CD4-positive, alpha-beta T cell treated with Interleukin-10 for 1 hour (primary cell): ENCODE measurements at places on chromosomes 3 and 15.

DNA sequence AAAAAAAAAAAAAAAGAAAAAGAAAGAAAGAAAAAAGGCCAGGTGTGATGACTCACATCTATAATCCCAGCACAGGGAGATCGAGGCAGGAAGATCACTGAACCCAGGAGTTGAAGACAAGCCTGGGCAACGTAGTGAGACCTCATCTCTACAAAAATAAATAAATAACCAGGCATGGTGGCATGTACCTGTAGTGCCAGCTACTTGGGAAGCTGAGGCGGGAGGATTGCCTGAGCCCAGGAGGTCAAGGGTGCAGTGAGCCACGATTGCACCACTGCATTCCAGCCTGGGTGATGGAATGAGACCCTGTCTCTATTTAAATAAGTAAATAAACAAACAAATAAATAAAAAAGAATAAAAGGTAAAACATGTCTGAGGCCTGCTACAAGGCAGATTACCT lies 39.3 kb upstream of the LACTB start:
- no peak for DNase-seq

GRCh38 chr3:59549962-59550361 lies 500.1 kb upstream of the CFAP20DC start:
- no peak for DNase-seq

GRCh38 chr3:188046561-188047211 lies 107.3 kb upstream of the LPP start:
- no peak for DNase-seq

DNA sequence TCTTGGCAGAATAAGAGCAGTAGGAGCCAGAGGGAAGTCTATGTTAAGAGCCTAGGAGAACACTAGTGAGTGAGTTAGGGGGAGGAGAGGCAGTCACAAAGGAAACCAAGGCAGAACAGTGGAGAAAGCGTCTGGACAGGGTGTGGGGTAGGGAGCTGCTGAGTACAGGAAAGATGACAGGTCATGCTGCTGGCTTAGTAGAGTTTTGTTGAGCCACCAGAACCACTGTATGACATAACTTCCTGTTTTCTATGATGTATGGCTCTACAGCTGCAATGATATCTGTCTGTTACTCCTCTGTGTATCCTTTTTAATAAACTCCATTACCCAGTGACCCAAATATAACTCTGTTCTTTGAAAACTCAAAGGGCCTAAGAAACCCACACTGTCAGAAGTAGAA lies 10.6 kb upstream of the STT3B start:
- peak; percentile 55 for DNase-seq

DNA sequence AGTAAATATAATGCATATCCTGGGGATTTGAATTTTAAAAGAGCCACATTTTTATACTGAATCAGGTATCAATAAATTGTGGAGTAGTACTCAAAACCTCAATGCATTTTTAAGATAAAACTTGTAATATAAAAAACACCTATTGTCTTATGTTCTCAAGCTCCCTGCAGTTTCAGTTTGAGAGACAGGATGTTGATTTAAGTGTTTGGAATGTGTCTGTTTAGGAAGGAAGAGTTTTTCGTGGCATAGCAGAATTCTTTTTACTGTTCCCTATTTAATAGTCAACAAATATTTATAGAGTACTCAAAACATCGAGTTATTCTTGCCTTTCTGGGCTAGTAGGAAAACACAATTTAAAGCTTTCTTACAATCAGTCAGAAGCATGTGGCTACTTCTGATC lies 146.1 kb upstream of the BCHE start:
- DNase-seq, result no peak

DNA sequence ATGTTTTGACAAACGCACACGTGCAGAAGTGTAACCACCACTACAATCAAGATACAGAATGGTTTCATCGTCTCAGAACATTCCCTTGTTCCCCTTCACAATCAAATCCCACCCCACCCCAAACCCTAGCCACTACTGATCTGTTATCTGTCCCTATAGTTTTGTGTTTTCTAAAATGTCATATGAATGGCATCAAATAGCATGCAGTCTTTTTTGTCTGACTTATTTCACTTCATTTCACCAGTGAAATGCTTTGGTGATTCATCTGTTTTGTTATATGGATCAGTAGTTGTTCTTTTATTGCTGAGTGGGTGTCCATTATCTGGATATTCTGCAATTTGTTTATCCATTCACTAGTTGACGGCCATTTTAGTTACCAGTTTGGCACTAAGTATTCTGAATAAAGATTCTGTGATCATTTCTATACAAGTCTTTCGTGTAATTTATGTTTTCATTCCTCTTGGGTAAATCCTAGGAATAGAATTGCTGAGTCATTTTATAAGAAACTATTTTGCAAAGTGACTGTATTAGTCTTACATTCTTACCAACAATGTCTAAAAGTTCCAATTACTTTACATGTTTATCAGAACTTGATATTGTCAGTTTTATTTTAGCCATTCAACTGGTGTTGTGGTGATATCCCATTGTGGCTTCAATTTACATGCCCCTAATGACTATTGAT lies 232.8 kb downstream of the CLSTN2 start:
- no peak for DNase-seq

DNA sequence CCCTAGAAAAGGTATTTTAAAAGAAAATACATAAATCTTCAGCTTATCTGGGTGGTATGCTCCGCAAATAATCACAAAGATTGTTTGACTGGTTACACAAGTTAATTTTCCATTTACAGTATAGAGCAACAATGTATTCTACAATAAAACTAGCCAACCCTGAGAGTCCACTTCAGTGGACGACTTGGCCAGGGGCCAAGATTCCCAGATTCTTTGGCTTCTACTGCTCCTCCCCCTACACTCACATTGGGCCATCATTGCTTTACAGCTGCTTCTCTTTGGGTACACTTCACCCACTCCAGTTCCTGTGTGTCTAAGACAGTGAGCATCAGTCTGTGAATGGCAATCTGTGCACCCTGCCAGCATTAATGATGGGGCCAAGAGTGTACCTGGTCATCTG lies 17.2 kb upstream of the PRICKLE2 start:
- DNase-seq, result no peak

DNA sequence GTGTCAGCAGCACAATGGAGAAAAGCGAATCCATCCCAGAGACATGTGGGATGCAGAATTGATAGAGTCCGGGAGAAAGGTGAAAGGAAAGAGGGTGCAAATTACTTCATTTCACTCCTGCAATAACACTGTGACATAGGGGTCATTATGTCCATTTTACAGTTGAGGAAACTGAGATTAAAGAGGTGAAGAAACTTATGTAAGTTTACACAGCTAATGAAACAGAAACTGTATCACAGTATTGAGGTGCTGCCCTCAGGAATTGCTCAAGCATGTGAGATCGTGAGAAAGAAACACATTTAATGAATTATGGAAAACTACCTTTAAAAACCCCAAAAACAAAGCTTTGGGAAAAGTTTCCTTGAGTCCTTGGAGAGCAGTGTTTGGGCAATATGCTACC lies 103.6 kb upstream of the PFN2 start:
- no peak for DNase-seq

DNA sequence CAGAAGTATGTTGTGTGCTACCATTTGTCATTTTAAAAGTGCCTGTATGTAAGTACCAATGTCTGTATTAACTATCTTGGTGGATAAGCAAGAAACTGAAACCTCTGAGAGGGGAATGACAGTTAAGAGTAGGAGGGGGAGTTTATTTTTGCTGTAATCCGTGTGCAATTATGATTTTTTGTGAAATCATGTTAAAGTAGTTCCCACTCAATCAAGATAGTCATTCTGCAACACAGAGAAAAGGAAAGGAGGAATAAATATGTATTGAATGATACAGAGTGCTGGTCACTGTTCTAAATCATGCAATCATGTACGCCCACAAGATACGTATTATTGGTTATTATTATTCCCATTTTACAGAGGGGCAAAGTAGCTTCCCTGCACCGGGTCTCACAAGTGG lies 105.1 kb upstream of the UBE2E1 start:
- DNase-seq, result no peak

- no peak for DNase-seq
Measured at GRCh38 chr3:101544161-101544850, 17.4 kb upstream of the TRMT10C start.

DNA sequence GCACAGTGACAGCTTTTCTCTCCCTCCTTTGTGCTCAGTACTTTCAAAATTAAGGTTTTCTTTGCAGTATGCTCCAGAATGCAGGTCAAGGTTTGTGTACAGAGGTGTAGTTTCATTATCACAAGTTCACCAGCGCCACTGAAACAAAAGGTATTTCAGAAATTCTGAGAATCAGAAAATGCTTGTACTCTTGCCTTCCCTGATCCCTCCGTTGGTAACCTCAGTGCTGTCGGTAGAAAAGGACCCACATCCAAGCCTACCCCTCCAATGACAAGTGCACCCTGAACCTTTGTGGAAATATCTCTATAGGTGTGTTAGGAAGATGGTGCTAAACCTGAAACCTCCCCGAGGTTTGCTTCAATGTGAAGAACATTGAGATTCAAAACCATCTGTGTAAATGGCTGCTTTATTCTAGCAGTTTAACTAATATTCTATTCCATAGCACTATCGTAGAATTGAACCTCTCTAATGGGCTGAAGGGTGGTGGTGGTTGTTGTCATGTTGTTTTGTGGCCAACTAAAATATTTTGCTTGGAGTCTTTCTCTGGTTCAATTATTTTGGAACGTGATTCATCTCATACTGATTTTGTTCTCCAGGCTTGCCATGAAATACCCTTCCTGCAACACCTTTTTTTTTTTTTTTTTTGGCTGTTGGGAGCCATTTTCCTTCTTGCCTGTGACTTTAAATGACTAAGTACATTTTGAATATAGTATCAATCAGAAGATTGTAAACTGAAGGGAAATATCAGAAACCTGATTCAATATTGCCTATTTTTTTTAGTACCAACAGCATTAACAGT lies 20.7 kb downstream of the ZBTB38 start:
- peak; percentile 28 for DNase-seq

DNA sequence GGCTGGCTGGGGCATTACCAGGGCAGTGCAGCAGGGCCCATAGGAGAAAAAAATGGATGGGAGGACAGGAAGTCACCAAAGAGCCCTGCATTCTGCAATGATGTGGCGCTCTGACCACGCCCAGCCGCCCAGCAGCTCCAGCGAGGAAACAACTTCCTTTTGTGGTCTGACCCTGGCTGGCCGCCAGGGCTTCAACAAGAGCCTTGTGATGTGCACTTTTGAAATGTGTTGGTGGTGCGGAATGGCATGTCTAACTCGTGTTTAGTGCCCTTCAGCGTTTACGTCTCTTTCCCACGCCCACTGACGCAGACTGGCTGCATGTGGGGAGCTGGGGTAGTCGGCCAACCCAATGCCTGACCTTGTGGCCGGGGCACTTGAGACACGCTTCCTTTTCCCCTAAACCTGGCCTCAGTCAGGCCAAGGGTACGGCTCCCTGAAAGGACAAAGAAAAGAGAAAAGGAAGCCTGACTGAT lies 81.9 kb upstream of the CTNNB1 start:
- DNase-seq, result peak; percentile 85

- DNase-seq, result peak; percentile 32
Measured at GRCh38 chr3:161305095-161305991, 66.0 kb downstream of the SPTSSB start.

DNA sequence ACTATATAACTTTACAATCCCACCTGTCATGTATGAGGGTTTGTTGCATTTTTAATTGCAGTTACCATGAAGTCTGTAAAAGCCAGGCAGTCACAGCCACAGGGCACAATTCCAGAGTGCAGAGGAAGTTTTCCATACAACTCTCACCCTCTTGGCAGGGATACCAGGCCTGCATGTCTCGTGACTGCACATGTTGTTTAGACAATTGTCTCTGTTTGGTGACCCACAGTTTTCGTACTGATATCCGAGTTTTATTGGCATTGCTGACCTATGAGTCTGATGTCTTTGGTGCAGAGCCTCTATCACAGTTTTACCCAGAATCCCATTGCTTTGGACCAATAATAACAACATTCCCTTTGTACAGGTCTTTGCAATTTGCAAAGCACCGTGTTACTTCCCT lies 24.9 kb upstream of the MYZAP start:
- no peak for DNase-seq

DNA sequence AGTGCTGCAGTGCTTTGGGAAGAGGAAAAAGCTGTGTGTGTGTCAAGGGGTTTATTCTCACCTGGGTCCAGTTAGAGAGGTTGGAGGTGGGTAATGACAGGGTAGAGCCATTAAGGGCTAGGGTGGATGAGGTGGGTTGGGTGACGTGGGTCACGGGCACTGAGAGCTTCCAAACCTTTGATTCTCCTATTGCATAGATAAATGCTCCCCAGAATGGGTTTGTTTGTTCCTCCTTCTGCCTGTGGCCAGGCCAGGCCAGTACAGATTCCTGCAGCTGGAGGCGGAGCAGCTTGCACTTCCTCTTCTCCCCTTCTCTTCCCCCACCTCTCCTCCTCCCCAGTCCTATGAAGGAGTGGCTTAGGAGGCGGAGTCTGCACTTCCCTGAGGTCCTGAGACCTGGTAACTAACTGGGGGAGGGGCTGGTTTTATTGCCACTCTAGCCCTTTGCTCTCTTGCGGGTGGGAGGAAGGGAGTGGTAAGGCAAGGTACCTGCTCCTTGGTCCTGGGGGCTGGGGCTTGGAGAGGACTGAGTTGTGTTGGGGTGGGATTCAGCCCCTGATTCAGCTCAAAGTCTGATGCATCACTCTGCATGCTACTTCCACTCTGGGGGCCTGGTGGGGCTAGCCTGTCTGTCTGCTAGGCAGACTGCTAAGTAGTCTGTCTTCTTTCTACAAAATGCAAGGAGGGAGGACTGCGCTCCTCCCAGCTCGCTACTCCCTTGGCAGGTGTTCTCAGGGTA lies 3.5 kb downstream of the SPINT1 start:
- DNase-seq, result peak; percentile 15

DNA sequence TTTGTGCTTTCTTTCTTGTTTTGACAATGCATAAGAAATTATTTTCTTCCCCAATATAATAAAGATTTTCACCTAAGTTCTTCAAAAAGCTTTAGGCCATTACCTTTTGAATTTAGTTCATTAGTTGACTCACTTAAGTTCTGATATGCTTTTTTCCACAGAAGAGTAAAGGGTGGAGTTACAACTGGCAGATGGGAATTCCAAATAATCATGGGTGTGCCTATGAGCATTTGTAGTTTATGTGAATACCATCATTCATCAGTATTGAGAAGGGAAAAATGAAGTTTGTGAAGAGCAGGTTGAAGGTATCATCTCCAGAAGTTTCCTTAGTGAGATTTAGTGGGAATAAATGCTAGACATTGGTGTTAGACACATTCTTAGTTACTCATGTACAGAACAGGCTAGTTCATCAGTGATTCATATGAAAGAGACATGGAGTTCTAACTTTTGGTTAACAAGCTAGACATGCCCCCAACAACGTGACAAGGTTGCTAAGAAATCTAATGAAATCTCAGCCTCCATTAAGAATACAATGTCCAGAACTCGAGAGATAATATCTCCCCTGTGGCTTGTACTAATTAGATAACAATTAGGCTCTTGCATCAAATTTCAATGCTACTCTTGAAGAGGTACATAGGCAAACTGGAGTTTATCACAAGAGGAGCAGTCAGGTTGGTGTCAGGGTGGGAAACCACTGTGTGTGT lies 16.9 kb upstream of the ALCAM start:
- no peak for DNase-seq

DNA sequence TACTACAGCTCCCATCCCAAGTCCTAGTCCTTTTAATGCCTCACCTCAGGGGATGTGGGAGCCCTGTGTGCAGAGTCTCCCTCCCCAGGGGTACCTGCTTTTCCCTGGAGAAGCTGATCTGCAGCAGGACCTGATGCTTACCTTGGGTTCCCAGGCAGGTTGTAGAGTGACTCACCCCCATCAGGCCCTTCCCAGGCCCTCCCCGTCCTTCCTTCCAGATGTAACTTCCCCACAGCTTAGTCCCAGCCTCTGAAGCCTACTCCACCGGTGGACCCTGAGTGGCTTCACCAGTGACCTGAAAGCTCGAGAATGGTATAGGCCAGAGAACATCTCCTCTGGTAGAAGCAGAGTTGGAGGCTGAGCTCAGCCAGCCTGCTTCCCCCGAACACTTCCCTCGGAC lies 254.2 kb upstream of the STT3B start:
- DNase-seq, result no peak
